ENCODE measurements at places on chromosomes 3 and 15. TPM values are rescaled to one million over a fixed set of nuclear protein-coding genes. Genes with fewer than 3 reads are reported as not detected.

Gene CCR8
- not detected for total RNA-seq

Gene GP9
- total RNA-seq, result not detected

Gene APH1B
- total RNA-seq, result 11.5 TPM

Gene GOLGA6L4
- total RNA-seq, result 1.0 TPM

Gene FSTL1
- 542 TPM for total RNA-seq

Gene GNB4
- total RNA-seq, result 71.5 TPM

Gene TTC23
- total RNA-seq, result 25.9 TPM

Gene TIMP4
- total RNA-seq, result 0.09 TPM

Gene C3orf80
- 0.09 TPM for total RNA-seq

Gene VEPH1
- total RNA-seq, result 107 TPM

Gene FSIP1
- total RNA-seq, result 0.75 TPM

Gene TUSC7
- not detected for total RNA-seq

Gene CNTN4
- total RNA-seq, result under 0.01 TPM

Gene CTXN2
- total RNA-seq, result under 0.01 TPM

Measured in endothelial cell of coronary artery (primary cell).